ENCODE measurements at places on chromosomes 2 and 18.
A peak's percentile ranks its signal among the peaks of the same experiment; 100 is the strongest.

DNA sequence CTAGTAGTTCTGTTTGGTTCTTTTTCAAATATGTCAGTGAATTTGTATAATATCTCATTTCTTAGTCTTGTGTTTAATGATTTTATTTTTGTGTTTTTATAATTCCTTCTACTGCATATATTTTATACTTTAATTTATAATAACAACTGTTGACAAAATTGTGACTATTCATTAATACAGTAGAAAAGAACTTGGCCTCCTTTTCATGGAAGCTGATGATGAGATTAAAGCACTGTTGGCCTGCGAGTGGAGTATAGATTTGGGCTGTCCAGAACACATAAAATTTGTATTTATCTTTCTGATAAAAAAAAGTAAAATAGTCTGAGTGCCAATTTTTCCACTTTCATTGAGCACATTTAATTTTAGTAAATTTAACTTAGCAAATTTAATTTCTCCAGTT lies 12.1 kb downstream of the CFLAR start:
- no peak for DNase-seq

GRCh38 chr2:241569831-241570281 lies 11.3 kb downstream of the BOK start:
- DNase-seq = no peak

DNA sequence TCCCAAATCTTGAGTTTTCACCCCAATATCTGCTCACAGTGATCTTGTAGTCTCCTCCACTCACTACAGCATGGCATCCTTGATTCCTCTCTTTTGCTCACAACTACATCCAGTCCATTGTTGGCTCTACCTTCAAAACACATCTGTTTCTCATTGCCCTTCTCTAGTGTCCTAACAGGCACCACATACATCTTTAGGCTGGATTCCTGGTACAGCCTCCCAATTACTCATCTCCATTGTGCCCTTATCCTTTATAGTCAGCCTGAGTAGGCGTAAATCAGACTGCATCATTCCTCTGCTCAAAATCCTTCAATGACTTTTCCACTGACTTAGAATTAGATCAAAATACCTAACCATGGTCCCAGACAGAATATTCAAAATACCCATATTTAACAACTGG lies 10.7 kb upstream of the TAF1B start:
- DNase-seq = no peak

DNA sequence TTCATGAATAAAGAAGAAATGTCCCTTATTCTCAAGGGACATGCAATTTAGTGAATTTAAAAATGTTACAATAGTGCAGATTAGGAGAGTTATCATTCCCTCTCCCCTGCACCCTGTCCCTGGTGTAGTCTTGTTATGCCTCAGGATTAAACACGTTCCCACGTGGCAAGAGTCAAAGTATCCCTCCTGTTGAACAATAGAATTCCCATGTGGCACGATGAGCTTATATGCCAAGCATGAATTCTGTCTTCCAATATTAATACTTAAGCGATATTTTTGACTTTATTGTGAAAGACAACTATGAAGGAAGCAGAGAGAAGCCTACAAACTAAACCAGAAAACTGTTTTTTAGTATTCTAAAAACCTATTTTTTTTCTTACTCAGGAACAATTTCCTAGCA lies 36.7 kb upstream of the SPAG16 start:
- DNase-seq = no peak

- no peak for DNase-seq
These were observed 21.6 kb downstream of the MROH2A start for GRCh38 chr2:233799716-233800115.

GRCh38 chr2:109555346-109555900 lies 58.3 kb downstream of the SEPTIN10 start:
- DNase-seq = no peak

DNA sequence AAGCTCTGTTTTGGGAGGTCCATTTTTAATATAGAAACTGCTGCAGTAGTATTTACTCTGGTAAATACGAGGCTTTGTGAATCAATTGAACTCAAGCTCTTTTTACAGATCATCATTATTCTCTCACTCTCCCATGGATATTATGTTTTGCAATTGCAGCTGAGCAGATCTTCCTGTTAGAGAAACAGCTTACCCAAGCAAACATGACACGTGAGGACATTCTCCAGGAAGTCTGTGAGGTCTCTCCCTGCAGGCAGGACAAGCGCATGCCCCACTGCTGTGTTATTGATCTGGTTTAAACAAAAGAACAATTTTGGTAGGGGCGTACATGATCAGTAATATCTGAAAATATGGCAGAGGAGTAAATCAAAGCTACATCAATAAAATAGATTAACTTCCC lies 72.1 kb downstream of the COL6A3 start:
- DNase-seq = no peak

DNA sequence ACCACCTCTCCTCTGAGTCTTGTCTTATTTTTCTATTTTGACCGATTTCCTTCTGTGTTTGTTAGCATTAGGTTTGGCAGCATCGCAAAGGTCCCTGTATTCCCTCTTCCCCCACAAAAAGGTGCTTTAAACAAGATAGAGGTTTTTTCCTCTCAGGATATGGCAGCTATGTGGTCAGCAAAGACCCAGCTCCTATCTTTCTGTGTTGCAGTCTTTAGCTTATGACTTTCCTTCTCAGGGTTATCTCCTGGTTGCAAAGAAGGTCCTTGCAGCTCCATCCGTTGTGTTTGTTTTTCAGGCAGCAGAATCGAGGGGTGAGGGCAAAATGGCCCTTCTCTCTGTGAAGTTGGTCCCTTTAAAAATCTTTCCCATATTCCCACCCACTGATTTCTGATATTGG lies 38.4 kb downstream of the GALNT1 start:
- no peak for DNase-seq

GRCh38 chr2:187552381-187552780 lies 1.9 kb downstream of the TFPI start:
- DNase-seq = no peak

GRCh38 chr2:129178356-129178755 lies 801.1 kb upstream of the RAB6C start:
- DNase-seq = no peak

DNA sequence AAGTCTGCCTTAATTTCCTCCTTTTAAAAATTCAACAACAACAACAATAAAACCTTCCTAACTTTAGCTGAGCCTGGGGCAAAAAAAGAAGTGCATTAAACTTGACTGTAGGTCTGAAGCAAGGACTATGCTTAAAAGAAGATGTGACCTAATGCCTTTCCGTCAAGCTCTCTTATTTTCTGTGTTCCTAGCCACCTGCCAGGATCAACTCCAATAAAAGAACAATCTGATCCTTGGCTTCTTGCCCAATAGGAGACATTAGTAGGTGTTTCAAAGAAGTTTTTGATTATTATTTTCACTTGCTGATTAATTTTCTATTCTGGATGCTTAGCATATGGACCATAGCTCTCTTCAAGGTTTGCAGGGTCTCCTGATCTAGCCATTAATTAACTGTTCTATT lies 237.5 kb downstream of the STK39 start:
- no peak for DNase-seq

GRCh38 chr2:188293601-188294351 lies 2.1 kb downstream of the GULP1 start:
- DNase-seq = peak; percentile 72

DNA sequence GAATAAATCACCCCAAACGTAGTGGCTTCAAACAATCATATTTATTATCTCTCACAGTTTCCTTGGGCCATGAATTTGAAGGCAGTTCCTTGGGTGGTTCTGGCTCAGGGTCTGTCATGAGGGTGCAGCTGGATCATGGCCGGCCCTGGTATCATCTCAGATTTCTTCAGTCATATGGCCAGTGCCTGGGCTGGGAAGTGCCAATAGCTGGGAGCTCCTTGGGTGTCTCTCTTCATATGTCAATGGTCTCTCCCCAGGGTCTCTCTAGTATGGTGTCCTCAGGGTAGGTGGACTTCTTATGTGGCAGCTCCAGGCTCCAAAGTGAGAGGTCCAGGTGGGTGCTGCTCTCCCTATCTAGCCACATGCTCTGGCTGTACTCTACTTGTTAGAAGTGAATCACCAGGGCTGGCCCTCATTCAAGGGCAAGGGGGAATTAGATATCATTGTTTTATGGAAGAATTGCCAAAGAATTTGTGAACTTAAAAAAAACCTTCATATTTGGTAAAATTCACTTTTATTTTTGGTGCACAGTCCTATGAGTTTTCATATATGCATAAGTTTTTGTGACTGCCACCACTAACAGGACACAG lies 15.4 kb downstream of the FHOD3 start:
- no peak for DNase-seq

DNA sequence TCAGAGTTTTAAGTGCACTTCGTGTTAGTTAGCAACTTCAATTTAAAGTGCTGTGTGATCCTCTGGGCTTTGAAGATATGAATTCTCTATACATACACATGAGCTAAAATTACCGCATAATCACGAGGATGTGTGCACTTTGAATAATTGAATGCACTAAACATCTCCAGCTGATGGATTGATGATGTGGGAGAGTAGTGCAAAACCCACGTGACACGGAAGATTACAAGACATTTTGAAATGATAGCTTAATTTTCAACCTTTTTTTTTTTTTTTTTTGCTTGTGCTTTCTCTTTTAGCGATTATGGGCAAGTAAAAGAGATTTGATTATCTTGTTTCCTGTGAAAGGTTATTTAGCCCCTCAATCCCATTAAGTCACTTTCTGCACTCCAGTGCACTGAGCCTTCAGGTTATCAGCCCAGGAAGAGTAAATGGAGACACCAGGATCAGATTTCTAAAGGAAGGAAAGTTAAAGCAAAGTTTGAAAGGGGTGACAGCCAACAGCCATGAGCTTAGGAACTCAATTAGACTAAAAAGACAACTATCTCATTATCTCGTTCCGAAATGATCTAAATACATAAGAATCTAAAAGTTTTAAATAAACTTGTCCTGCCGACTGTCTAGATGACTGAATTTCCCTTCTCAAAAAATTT lies 81.6 kb downstream of the CDK15 start:
- DNase-seq = no peak
